Memory B cell (primary cell): ENCODE measurements at places on chromosomes 5 and 9.

- H3K4me1 ChIP-seq: no peaks in the 10 kb centered on the region
- no peak overlapping the region for H3K4me3 ChIP-seq
- no peak overlapping the region for H3K27ac ChIP-seq
- DNase-seq: no peak
- H3K27me3 ChIP-seq: no peaks in the 10 kb centered on the region
- H3K36me3 ChIP-seq: peaks cover 10% of the 10 kb centered on the region
These were observed 47.9 kb upstream of the FKTN start for GRCh38 chr9:105510024-105510423.

DNA sequence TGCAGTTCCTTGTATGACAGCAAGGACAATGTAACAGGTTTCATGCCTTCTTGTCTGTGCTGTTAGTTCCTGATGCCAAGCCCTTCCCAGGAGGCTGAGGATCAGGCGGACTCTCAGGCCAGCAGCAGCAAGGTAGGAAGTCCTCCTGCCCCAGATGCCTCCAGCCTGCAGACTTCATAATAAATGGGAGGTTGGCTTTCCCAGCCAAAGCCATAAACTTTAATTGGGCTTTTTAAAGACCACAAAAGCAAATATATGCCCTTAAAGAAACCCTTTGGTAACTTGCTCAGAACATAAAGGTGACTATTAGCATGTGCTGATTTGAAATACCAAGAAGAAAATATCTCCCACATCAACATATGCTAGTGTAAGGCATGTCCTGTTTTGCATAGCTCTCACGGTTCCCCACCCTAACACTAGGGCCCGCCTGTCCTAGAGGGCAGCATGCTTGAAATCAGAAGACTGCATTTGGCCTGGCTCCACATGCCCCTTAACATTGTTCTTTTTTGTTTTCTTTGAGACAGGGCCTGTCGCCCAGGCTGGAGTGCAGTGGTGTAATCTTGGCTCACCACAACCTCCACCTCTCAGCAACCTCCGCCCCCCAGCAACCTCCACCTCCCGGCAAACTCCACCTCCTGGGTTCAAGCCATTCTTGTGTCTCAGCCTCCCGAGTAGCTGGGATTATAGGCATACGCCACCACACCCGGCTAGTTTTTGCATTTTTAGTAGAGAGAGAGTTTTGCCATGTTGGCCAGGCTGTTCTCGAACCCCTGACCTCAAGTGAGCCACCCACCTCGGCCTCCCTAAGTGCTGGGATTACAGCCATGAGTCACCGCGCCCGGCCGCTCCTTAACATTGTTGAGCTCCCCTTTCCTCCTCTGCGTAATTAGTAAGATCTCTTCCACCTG lies 44.6 kb upstream of the FCN1 start:
- no peak for DNase-seq
- peaks cover 5% of the 10 kb centered on the region for H3K27me3 ChIP-seq
- no peaks in the 10 kb centered on the region for H3K4me1 ChIP-seq
- no peak overlapping the region for H3K4me3 ChIP-seq
- no peak overlapping the region for H3K27ac ChIP-seq

GRCh38 chr5:56543441-56544388 lies 271.6 kb upstream of the MAP3K1 start:
- no peaks in the 10 kb centered on the region for H3K36me3 ChIP-seq
- H3K27me3 ChIP-seq: no peaks in the 10 kb centered on the region
- H3K4me1 ChIP-seq: peaks cover 20% of the 10 kb centered on the region
- H3K27ac ChIP-seq: peak overlapping the region; percentile 14
- no peak overlapping the region for H3K4me3 ChIP-seq

- H3K27ac ChIP-seq: no peak overlapping the region
- DNase-seq: no peak
- H3K36me3 ChIP-seq: no peaks in the 10 kb centered on the region
- peaks cover 6% of the 10 kb centered on the region for H3K4me1 ChIP-seq
These were observed 94.1 kb upstream of the LIFR start for GRCh38 chr5:38650540-38650939.

GRCh38 chr9:92808726-92809451 lies 44.3 kb upstream of the BICD2 start:
- H3K36me3 ChIP-seq: no peaks in the 10 kb centered on the region
- peaks cover 10% of the 10 kb centered on the region for H3K27me3 ChIP-seq
- H3K4me3 ChIP-seq: peak overlapping the region; percentile 88
- DNase-seq: peak; percentile 26

DNA sequence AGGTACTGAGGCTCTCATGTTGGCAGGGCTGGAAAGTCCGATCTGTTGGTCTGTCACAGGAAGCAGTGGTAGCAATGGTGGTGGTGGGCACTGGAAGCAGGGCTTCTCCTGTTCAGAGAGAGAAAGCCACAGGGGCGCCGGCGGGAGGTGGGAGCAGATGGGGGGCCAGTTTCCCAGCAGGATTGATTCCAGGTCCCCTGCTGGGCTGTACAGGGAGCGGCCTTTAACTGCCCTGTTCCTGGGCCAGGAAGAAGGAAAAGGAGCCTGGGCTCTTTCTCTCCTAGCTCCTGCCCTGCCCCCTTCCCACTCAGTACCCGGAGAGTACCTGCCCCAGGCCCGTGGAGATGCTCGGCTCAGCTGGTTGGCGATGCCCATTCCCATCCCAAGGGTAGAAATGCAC lies 2.6 kb upstream of the DAB2IP start:
- H3K4me1 ChIP-seq: peaks cover 30% of the 10 kb centered on the region
- H3K27me3 ChIP-seq: peaks cover 25% of the 10 kb centered on the region
- no peak for DNase-seq
- no peak overlapping the region for H3K27ac ChIP-seq
- H3K4me3 ChIP-seq: no peak overlapping the region

GRCh38 chr5:138354926-138355378 lies 2.5 kb downstream of the KDM3B start:
- H3K36me3 ChIP-seq: peaks cover 1% of the 10 kb centered on the region
- no peak for DNase-seq
- no peaks in the 10 kb centered on the region for H3K27me3 ChIP-seq
- H3K27ac ChIP-seq: peak overlapping the region; percentile 94

GRCh38 chr5:5221724-5222123 lies 81.6 kb downstream of the ADAMTS16 start:
- H3K4me3 ChIP-seq: no peak overlapping the region
- no peaks in the 10 kb centered on the region for H3K27me3 ChIP-seq
- H3K4me1 ChIP-seq: no peaks in the 10 kb centered on the region

DNA sequence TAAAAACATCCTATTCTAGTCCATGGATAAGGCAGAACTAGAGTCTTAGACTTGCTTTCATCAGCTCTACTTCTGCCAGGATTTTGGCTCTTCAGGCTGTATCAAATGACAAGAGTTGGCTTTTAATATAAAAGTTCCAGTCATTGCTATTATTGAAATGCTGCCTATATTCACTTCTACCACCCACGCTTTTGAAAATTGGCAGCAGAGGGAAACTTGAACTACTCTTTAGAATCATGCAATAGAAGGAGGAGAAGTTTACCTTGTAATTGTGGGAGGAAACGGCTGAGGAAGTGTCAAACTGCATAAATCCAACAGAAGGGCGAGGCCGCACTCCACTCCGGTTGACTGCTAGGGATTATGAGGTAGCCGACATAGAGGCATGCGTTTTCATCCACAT lies 122.6 kb upstream of the BASP1 start:
- peaks cover 2% of the 10 kb centered on the region for H3K27me3 ChIP-seq
- no peak overlapping the region for H3K27ac ChIP-seq
- no peak for DNase-seq
- no peaks in the 10 kb centered on the region for H3K4me1 ChIP-seq
- no peak overlapping the region for H3K4me3 ChIP-seq
- no peaks in the 10 kb centered on the region for H3K36me3 ChIP-seq

DNA sequence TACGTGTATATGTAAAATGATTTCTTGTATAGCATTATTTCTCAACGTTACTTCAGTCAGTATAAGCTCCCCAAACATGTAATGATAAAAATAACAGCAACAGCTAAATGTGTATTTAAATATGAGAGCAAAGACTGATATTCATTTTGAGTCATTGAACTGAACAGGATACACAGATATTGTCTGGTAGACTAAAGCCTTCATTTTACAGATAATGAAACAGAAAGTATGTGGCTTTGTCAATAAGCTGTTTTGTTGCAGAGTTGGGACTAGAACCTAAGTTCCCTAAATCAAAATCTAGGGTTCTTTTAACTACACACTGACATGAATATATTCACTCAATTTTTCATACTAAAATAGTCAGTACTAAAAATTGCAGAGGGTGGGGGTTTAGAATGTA lies 80.4 kb upstream of the MARCHF11 start:
- no peaks in the 10 kb centered on the region for H3K4me1 ChIP-seq
- DNase-seq: no peak
- H3K27me3 ChIP-seq: no peaks in the 10 kb centered on the region
- no peak overlapping the region for H3K27ac ChIP-seq
- H3K36me3 ChIP-seq: no peaks in the 10 kb centered on the region

DNA sequence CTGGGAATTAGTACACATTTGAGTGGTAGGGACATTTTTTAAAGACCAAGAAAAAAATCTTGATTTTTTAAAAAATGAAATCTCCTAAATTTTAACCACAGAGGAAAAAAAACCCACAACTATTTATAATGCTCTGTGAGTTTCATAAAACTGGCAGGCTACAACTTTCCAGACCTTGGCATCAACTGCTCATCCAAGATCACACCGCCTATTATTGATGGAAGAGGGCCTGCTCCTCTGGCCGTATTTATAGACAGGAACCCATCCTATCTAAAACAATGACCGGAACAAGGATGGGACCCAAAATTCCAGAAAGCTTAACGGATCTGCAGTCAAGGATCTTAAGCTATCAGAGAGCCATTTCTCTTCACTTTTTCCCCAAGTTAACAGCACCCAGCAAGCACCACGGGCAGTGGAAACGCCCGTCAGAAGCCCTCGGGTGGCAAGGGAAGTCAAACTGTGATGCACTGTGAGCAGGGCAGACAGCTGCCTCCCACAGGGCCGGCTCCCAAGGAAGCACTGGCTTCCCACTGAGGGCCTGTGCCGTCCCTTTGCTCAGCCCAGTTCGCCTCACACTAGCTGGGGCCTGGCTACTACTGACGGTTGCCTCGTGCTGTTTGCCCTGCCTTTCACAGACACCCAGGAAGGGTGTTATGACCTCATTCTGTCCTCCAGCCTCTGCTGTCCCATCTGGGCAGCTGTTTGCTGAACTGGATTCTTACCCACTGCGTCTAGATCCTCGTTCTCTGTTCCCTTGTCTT lies 62.8 kb downstream of the CDC14B start:
- no peak for DNase-seq
- H3K4me3 ChIP-seq: no peak overlapping the region
- no peak overlapping the region for H3K27ac ChIP-seq
- peaks cover 8% of the 10 kb centered on the region for H3K4me1 ChIP-seq

DNA sequence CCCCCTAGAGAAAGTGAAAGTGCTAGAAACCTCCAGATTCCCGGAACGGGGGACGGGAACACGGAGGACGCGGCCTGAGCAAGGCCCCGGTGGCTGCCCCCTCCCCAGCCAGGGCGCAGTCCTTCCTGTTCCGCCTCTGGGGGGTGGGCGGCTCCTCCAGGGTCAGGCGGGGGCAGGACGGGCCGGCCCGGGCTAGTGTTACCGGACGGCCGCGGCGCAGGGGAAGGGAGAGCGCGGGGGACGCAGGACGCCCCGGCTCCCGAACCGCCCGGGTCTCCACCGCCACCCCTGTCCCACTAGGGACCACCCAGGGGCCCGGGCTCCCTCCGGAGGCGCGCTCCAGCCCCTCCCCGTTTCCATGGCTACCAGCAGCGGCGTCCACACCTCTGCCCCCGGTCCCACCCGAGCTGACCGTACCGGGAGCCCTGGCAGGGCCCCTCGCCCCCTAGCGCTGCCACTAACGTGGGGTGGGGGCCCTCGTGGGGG lies 579 bp downstream of the SLC12A7 start:
- no peak for DNase-seq
- H3K4me3 ChIP-seq: peak overlapping the region; percentile 90
- no peaks in the 10 kb centered on the region for H3K27me3 ChIP-seq
- peaks cover 35% of the 10 kb centered on the region for H3K4me1 ChIP-seq
- no peaks in the 10 kb centered on the region for H3K36me3 ChIP-seq

DNA sequence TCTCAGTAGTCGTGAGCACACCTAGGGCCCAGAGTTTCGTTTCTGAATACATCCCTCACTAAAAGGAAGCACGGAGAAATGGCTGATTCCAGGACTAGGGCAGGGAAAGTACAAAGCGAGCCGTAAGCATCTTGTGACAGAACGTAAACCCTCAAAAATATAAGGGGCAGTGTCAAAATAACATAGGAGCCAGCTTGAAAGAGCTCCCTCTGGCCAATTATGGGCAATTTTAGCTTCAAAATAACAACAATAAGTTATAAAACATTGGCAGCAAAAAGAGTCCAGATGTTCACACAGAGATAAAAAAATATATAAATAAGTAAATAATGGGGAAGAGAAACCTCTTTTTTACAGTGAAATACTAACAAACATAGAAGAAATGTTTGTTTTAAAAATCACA lies 18.5 kb upstream of the GLIS3 start:
- H3K4me3 ChIP-seq: no peak overlapping the region
- no peak overlapping the region for H3K27ac ChIP-seq
- H3K36me3 ChIP-seq: no peaks in the 10 kb centered on the region
- DNase-seq: no peak
- peaks cover 4% of the 10 kb centered on the region for H3K27me3 ChIP-seq
- H3K4me1 ChIP-seq: no peaks in the 10 kb centered on the region

DNA sequence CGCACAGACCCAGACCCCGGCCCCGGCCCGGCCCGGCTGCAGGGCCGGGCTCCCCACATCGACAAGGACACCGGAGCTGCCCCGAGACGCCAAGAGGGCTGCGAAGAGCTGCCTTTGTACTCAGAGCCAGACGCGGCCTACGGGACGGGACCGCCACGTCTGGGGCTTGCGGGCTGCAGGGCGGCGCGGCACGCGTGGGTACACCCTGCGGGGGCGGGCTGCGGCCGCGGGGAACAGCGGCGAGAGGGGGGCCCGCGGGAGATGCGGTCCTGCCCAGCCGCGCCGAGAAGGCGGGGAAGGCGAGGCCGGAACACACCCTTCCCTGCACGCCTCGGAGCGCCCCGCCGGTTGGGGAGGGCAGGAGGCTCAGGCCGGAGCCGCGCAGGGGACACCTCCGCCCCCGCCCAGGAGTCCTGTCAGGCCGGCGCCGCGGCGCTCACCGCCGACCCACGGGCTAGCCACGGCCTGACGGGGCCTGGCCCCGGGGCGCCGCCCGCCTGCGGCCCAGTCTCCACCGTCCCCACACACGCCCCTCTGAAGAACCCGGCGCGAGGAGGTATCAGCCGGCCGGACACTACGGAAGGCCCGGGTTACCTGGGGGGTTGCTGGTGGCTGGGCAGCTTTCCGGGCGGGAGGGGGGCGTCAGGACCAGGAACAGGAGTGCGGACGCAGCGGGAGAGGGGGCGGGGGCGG lies 478 bp downstream of the RAB14 start:
- no peaks in the 10 kb centered on the region for H3K27me3 ChIP-seq
- no peak for DNase-seq
- H3K4me1 ChIP-seq: peaks cover 32% of the 10 kb centered on the region
- no peaks in the 10 kb centered on the region for H3K36me3 ChIP-seq

DNA sequence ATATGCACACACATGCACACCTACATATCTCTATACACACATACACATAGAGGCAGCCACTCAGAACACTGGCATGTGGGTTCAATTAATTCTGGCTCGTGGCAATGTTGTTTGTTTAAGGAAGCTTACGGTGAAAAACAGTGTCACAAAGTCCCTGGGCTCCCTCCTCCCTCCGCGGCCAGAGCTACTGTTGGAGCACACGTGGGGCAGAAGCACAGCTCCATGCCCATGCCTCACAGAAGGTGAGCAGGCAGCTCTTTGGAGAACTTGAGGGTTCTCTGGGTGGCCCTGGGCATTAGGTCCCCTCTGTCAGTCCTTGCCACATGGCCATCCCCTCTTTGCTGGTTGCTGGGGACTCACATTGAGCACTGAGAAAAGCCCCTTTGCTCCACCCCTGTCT lies 107.5 kb downstream of the GADD45G start:
- H3K4me3 ChIP-seq: no peak overlapping the region
- no peak for DNase-seq
- peaks cover 4% of the 10 kb centered on the region for H3K27me3 ChIP-seq
- H3K27ac ChIP-seq: no peak overlapping the region
- no peaks in the 10 kb centered on the region for H3K36me3 ChIP-seq
